ENCODE measurements at places on chromosomes 1 and 21.

DNA sequence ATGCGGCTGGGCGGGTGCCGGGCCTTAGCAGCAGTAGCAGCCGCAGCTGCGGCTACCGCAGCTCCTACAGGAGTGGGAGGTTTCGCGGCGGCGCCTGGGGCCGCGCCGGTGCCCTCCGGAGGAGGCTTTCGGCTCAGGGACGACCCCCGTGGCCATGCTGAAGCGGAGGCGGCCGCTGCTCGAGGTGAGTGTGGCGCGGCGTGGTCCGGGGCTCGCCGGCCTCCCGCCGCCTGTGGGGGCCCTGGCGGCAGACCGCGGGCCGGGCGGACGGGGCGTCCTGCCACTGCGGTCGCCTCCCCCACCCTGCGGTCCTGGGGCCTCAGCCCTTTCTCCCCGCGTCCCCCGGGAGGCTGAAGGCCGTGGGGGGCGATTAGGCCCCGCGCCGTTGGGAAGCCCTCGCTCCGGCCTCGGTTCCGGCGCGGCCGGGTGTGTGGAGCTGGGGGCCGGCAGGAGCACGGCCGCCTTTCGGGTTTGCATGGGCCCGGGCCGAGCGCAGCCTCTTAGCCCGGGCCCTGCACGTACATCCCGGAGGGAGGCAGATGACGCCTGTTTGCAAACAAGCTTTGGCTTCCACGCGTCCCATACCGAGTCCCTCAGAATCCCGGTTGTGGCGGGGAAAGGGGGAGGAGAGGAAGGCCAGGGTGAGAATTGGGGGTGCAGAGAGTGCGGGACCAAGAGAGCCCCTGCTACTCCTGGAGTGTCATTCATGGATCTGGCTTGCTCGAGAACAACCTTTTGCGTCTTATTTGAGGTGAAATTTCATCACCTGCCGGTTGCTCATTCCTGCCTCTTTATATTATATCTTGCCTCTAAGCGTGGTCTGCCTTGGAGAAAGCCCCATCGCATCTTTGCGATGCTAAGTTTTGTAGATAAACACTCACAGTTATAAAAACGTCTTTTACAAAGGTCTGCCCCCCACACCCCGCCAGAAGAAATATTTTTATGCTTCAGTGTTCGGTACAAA, 613 bp downstream of the ZFYVE9 start:
- peak; percentile 62 for DNase-seq

DNA sequence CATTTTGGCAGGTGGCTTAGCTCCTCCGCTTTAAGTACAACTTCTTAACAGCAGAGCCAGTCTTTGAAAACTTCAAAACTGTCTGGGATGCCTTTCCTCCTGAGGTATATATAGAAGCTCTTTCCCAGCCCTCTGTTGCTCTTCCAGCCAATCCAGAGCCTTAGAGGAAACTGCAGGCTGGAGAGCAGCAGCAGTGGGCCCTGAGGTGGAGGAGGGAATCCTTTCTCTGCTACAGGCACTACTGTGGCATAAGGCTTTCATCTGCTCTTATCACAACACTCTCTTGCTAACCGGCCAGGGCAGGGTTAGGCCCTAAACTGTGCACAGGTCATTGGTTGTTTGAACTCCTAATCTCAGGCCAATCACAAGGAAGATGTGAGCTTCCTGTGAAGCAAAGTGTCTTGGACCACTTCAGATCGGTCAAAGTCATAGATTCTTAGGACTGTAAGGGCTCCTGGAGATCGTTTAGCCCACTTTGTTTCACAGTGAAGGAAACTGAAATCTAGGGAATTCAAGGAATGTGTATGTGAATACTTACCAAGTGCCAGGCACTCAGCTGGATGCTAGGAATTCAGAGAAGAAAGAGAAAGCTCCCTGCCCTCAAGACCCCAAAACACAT, at the start of gene RGS5:
RGS5 (minus strand) TSS at position 84 of the 619 bp plus-strand sequence; CDS start at position 3, 81 bp downstream.
- peak; percentile 67 for DNase-seq

GRCh38 chr1:4650481-4650880, 3.9 kb upstream of the AJAP1 start:
- DNase-seq, result peak; percentile 41

GRCh38 chr1:152473887-152474537, 36.6 kb upstream of the LCE5A start:
- no peak for DNase-seq

GRCh38 chr1:38812981-38813380, 46.6 kb downstream of the RRAGC start:
- no peak for DNase-seq

GRCh38 chr1:113091988-113092594, 19.1 kb downstream of the LRIG2 start:
- DNase-seq, result no peak

- peak; percentile 85 for DNase-seq
Observed at GRCh38 chr1:225772323-225772768, 5.3 kb upstream of the SRP9 start.

DNA sequence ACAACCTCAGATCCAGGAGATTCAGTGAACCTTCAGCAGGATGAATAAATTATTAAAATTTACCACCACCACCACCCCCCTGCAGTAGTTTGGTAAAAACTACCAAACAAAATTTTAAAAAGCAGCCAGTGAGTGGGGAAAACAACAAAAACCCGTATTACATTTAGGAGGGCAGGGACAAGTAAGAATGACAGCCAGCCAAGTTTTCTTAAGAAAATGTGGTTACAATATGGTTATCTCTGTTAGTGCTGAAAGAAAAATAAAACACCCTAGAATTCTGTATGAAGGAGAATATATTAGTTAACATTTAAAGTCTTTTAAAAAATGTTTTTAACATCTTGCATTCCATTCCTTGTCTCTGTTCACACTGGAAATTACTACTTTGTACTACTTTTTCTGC, 14.7 kb downstream of the CD46 start:
- no peak for DNase-seq

DNA sequence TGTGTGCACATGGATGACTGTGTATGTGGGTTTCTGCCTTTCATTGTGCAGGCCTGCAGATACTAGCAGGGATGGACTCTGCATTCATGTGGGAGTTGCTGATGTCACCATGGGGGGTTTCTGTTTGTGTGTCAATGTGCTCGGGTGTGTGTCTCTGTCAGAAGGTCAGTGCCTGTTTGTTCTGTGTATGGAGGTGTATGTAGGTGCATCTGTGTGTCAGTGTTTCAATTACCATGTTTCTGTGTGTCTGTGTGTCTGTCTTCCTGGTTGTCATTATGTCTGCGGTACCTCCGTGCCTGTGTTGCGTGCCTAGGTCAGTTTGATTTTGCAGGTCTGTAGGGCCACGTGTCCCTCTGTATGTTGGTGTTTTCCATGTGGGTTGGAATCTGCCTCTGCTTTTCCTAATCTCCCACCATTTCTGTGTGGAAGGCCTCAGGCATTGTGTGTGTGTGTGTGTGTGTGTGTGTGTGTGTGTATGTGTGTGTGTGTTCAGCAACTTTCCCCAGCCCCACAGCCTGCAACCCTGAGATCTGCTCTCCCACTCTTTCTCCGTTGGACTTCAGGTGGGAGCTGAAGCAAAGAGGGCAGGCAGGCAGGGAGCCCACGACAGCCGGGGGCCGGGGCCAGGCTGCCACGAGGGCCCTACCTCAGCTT, 36.7 kb upstream of the WASF2 start:
- DNase-seq, result no peak

GRCh38 chr1:192474080-192474683, 101.4 kb upstream of the RGS1 start:
- peak; percentile 42 for DNase-seq

DNA sequence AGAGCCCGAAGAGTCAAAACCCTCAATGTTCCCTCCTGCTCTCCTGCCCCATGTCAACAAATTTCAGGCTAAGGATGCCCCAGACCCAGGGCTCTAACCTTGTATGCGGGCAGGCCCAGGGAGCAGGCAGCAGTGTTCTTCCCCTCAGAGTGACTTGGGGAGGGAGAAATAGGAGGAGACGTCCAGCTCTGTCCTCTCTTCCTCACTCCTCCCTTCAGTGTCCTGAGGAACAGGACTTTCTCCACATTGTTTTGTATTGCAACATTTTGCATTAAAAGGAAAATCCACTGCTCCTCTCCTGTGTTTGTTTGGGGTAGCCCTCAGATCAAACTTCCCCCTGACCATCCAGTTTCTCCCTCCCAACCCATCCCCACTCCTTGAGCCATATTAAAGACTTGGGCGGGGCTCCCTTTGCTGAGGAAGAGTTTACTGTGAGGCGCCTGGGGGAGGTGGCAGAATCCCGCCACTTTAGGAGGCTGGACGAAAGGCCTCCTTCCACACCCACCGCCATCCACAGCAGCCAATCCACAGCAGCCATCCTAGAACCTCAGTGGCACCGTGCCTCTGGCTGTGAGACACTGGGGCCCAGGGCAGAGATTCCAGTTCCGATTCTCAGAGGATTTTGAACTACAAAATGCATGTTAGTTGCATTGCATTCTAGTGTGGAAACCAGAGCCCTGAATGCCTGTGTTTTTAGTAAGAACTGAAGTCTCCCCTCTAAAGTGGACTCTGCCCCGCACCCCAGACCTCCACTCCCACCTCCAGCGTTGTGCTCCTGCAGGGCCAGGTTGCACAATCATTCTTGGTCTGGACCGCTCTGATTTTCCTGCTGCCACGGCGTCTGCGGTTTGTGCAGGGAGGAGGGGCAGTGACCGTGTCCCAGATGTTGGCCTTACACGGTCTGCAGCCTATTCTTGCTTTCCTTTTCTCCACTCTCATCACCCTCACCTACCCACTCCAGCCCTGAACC, 3.0 kb downstream of the OLFML3 start:
- peak; percentile 31 for DNase-seq

DNA sequence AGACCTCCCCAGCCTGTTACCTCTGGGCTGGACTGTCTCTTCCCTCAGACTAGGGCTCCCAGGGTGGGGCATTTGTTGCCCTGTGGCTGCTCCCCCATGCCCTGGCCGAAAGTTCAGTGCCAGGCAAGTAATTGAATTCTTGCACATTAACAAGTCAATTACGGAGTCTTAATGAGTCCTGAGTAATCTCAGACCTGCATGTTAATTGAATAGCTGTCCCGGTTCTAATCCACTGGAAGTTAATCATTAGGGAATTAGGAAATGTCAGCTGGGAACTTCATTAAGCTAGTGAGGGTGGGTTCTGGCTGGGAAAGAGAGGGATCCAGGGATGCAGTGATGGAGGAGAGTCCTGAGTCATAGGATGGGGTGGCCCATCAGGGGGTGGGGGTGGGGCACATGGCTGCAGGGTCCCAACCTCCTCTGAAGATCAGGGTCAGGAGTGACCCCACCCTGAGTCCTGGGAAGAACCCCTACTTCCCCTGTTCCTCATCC, 47.1 kb upstream of the CSF3R start:
- DNase-seq, result no peak

DNA sequence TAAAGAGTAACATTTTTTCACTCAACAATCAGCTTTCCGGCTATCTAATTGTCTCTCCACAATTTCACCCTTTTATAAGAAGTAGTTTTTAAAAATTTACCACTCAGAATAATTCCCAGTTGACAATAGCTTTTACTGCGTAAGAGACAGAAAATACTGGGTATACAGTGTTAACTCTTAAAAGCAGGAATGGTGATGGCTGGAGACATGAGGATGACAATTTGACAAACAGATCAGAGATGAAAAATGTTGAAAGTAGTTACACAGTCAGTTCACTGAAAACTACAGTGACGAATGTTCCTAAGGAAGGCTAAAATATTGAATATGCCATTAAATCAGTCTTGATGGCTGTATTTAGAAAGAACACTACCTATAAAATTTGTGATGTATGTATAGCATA, 1146.8 kb upstream of the B3GALT2 start:
- DNase-seq, result no peak

- no peak for DNase-seq
Observed at GRCh38 chr1:183025782-183026774, 2.9 kb downstream of the LAMC1 start.

DNA sequence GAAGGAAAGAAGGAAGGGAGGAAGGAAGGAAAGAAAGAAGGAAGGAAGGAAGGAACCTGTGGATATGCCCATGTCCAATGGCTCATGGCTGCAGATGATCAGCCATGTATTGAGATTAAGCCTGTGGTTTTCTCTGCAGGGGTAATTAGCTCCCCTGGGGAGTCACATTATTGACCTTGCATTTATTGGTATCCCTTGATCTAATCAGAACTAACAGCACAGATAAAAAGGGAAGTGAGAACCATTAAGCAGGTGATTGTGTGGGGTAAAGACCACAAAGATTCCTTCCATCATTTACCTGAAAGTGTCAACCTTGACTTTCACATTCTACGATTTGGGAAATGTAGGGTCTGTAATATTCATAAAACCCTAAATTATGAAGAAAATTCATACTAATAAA, 390.7 kb downstream of the BRINP2 start:
- no peak for DNase-seq

DNA sequence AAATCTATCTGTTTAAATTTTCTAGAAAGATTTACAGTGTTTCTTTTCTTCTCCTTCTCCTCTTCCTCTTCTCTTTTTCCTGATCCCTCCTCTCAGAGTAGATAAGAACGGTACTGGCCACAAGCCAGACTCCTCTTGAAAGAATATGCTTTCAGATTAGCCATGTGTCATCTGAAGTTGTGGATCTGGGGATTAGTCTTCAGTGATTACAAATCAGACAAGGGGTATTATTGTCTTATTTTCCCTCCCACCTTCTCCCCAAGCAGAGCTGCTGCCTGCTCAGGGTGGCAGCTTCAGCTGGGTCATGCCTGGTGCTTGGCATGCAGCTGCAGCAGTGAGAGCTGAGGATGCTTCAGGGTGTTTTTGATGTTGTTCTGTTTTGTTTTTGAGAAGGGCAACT, 42.7 kb downstream of the SGIP1 start:
- DNase-seq, result no peak

DNA sequence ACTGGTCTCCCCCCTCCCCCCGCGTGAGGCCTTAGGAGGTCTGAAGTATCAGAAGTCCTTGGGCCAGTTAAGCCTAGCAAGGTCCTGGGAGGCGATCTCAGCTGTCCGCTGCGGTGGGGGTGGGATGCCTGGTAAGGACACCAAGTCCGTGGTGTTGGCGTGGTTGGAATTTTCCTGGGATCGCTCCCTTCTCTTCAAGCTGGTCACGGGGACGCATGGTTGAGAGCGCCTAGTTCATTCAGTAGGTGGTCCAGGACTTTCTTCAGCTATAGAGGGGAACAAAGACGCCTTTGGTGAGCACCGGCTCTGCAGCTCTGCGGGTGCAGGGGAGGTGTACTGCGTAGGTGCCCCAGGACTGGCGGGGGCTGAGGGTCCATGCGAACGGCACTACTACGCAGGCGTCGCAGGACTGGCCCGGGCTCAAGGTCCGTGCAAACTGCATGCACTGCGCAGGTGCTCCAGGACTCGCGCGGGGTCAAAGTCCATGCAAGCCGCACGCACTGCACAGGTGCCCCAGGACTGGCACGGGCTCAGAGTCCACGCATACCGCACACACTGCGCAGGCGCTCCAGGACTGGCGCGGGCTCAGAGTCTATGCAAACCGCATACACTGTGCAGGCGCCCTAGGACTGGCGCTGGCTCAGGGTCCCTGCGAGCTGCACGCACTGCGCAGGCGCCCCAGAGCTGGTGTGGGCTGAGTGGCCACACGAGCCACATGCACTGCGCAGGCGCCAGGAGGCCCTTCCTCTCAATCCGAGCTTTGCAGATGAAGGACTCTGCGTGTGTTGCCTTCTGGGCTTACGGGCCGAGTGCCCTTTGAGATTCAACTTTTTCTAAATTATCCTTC, 36.6 kb upstream of the HMGN1 start:
- DNase-seq, result peak; percentile 34

Measured in iPS-NIHi11 (cell line).